ENCODE measurements at places on chromosomes 7 and 10.

DNA sequence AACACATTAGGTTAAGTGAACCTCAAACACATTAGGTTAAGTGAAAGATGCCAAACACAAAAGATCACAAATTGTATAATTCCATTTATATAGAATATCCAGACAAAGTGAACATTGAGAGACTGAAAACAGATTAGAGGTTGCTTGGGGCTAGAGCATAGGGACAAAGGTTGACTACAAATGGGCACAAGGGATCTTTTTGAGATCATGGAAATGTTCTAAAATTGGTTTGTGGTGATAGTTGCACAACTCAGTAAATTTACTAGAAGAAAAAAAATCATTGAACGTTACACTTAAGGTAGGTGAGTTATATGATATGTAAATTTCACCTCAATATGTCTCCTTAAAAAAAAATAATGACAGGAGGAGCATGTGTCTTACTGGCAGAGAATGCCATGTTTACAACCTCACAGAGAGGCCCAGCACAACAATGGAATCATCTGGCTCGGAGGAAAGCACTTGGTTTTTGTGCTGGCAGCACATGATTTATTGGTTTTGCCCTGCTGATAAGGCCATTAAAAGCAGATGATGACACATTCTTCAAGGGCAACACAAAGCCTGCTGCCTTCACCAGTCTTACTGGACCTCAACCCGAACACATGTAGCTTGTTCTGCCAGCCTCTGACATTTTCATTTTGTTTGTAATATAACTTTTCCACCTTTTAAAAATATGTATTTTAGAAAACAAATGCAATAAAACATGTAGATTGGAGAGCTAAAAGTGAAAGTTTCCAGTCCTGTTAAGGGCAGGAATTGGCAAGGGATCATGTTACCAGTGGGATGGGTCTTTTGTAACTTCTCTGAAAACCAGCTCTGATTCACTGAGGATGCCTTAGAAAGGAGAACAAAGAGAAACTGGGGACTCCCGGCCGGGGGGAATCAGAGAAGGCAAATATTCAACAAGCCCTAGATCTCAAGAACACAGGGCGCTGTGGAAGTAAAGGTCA, 11.9 kb upstream of the LMOD2 start:
- DNase-seq: no peak

GRCh38 chr7:29459589-29459988, 104.0 kb upstream of the PRR15 start:
- DNase-seq: no peak

GRCh38 chr7:133940368-133940767, 186.8 kb upstream of the LRGUK start:
- DNase-seq: no peak

- DNase-seq: no peak
Measured at GRCh38 chr10:59805014-59805413, 51.8 kb upstream of the MRLN start.

DNA sequence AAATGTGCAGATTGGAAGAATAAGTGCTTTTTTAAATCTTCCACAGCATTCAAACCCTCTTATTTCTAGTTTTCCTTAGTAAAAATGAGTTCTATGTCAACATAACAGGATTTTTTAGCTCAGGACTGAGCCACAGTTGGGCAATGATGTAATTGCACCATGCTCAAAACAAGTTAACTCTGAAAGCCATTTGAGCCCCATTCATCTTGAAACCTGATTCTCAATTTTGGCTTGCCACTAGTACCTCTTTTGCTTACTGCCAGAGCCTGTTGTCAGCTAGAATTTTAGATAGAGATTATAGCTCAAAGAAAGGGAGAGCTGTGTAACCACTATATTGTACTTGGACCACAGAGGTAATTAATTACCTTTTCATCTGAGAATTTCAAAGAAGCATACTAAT, 1028.5 kb upstream of the PHF14 start:
- DNase-seq: no peak

DNA sequence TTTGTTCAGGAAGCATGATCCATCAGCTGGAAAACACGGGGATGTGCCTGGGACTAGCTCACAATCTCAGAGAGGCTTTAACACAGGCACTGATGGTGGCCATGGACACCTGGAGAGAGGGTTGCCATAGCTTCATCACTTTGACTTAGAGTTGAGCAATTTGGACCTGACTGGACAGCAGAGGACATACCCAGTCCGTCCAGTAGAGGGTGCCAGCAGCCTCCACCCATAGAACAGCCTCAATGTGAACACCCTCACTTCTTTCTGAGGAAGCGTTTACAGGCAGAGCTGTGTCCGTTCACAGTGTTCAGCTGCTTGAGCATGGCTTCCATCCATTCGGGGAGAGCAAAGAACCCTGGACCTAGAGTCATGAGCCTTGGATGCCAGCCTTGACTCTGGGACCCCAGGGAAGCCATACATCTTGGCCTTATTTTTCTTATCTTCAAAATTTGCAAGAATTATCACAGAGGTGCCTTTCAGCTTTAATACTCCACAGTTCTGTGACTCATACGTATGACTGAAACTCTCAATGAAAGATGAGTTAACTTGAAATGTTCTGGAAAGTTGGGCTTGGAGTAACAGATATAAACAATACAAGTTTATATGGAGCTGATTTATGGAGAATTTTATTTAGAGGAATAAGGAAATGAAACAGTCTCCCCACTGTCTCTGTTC, 302.9 kb upstream of the PODXL start:
- no peak for DNase-seq

DNA sequence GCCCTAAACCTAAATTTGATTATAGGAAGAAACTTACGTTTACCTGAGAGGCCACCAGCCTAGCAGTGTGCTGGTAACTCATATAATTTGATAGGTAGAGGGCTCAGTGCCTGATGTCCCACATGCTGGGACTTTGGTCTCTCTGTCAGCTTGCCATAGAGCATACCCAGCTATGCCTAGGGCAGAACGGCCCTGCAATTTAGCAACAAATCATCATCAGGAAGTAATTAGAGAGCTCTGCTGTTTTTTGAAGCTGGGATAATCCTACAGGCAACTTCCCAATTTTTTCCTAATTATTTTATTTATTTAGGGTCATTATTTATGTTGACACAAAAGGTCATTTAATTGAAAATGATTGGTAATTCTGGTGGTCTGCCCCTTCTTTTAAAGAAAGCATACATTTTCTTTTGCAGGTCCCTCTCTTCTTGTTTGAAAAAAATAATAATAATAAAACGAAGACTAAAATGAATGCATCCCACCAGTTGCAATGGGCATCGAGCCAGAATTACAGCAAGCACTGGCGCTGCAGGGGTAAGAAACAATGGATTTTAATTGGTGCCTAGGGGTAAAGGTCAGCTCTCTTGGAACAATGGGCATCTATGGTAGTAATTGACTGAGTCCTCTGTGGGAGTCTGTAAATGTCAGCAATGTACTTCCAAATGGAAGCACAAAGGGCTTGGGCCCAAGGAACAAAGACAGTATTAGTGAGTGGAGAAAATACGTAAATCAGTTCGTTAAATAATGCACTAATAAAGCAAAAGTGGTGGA, 348.0 kb downstream of the SORCS1 start:
- DNase-seq: no peak

GRCh38 chr7:46396481-46396880, 475.4 kb upstream of the IGFBP3 start:
- DNase-seq: no peak

GRCh38 chr7:51645255-51645654, 328.6 kb upstream of the COBL start:
- DNase-seq: no peak

- DNase-seq: no peak
Measured at GRCh38 chr7:4959893-4960292, 906 bp upstream of the MMD2 start.

- no peak for DNase-seq
Measured at GRCh38 chr10:92420546-92421275, 129.7 kb downstream of the MARCHF5 start.

DNA sequence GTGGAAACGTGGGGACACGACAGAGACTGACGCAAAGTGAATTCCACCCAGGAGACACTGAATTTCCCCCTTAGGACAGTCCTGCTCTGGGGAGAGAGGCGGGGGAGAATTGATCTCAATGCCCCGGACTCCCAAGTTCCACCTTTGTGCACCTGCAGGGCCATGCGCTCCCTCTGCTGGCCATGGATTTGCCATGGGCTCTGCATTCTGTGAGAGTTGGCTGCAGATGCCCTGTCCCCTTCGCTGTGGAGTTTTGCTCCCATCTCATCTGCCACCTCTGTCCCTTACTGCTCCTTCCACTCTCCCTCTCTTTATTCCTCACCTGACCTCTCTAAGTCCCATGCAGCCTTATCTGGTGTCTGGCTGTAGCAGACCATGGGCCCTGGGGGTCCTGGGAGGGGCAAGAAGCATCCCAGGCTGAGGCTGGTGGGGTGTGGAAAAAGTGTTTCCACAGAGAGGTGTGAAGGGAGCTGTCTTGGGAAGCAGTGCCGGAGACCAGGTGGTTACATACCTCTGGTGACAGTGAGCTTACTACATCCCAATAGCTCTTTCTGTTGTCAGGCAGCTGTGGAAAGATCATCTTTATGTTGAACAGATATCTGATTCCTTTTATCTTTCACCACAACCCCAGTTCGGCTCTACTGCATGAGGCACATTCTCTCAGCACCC, 14.3 kb downstream of the GHRHR start:
- DNase-seq: no peak

- no peak for DNase-seq
Measured at GRCh38 chr7:97971120-97971989, 18.6 kb downstream of the OCM2 start.

GRCh38 chr10:11245510-11245909, 227.8 kb downstream of the CELF2 start:
- no peak for DNase-seq

- no peak for DNase-seq
Measured at GRCh38 chr7:85897967-85898366, 711.1 kb upstream of the SEMA3D start.

GRCh38 chr7:34177476-34177875, 272.1 kb downstream of the BMPER start:
- no peak for DNase-seq

DNA sequence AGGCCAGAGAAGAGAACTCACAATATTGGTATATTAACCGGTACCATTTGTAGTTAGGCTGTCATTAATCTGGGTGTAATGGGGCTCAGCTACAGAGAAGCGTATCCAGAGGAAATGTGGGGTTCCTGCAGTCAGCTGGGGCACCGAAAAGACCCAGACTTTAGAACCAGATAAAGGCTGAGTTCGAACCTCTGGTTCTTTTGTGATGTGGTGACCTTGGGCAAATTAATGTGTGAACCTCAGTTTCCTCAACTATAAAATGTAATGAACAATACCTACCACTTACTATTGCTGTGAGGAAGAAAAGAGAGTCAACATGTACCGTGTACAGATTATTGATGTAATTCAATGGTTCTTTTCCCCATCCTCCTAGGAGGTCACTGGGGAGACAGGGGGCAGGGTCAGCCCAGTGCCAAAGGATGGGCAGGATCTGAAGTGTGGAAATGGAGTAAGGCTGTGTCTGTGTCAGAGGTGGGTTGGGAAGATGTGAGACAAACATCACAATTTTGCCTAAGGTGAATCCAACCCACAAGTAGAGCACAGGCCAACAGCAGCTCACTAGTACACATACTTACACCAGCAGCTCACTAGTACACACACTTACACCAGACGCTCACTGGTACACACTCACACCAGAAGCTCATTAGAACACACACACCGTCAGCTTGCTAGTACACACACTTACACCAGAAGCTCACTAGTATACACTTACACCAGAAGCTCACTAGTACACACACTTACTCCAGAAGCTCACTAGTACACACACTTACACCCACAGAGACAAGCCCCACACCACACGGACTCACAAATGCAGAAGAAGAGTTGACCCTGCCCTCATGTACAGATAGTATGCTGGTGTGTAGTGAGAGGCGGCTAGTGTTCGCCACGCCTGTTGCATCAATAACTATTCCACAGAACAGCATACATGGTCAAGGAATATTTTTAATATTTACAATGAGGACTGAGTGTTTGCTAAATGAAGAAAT, 28.0 kb downstream of the PRSS2 start:
- DNase-seq: no peak

DNA sequence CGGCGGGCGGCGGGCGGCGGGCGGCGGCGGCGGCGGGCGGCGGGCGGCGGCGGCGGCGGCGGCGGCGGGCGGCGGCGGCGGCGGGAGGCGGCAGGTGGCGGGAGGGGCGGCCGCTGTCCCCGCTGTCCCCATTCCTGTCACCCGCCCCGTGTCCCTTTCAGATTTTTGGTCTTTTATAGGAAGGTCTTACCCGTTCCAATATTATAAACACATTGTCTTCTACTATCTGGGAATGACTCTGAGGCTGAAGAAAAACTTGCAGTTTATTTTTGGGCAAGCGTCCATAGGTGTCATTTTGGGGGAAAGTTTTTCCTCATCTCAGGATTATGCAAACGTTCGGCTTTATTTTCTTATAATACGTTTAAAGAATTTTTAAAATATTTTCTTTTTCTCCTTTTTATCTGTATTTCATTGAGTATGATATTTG, 578 bp downstream of the ZNF713 start:
- no peak for DNase-seq

GRCh38 chr10:58115218-58116050, 152.3 kb downstream of the IPMK start:
- no peak for DNase-seq

- DNase-seq: no peak
Measured at GRCh38 chr7:32921896-32922295, 30.3 kb upstream of the KBTBD2 start.

DNA sequence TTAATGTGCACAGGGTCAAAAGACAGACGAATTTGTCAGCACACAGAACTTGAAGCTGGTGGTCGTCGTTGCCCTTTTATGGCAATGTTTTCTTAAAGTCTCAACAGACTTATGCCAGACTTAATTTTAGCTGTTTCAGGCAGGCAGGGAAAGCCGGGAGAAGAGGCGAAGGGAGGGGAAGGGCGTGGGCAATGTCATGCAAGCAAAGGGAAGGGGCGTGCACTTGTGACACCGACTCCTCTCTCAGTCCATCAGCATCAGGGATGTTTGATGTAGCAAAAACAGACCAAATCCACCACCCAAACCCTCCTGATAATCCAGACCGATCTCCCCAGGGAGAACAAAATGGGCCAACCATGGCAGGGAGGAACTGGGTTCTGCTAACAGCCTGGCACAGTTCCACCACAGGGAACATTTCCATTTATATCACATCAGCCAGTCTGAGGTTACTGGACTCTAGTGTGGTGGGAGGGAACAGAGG, 118.1 kb upstream of the RHEB start:
- DNase-seq: no peak

- DNase-seq: no peak
Measured at GRCh38 chr7:24826662-24827020, 69.4 kb upstream of the GSDME start.

DNA sequence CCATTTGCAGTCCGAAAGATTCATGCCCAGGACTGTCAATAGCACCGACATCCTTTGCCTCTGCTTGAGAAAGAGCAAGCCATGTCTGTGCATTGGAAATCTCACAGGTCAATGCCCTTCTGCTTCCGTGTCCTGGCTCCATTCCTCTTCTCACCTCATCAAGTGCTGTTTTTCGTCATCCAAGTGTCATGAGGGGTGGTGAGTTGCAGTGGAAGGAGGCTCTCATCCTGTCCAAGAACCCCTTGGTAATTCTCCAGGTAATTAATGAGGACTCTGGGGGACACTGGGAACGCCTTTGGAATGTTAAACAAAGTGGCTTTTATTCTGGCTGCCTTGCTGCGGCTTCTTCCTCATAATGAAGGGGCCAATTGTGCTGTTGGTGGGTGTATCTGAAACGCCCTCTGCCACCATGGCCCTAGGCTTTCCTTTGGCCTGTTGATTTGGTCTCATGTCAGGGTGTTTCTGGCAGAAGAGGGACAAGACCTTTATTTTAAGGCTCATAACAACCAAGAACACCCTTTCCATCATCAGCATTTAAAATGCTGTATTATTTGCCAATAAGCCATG, 57.7 kb downstream of the PPP1R3C start:
- no peak for DNase-seq
